Right renal pelvis (tissue), 4 donors: ENCODE measurements at places on chromosomes 1 and 21.

DNA sequence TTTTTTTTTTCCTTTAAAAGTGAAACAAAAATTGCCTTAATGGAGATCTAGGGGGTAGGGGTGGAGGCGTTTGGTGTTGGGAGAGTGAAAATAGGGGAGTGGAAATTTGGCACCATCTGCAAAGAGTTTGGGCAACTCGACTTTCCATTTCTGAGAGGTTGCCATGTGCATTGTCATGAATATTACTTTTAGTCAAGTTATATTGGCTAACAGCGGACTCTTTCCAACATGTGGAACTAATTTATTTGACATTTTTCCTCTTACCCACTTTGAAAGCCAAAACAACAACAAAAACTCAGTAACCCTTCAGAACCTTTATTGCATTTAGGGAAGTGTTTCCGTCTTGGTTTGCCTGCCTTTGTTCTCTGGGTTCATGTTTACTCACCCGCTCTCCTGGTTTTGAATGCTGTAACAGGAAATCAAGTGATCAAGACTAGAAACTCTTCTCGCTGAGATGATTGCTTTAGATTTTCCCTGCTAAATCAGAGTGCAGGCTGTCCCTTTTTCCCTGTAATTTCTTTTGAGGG is 70.4 kb downstream of the CACHD1 start:
- DNase-seq: no peak

DNA sequence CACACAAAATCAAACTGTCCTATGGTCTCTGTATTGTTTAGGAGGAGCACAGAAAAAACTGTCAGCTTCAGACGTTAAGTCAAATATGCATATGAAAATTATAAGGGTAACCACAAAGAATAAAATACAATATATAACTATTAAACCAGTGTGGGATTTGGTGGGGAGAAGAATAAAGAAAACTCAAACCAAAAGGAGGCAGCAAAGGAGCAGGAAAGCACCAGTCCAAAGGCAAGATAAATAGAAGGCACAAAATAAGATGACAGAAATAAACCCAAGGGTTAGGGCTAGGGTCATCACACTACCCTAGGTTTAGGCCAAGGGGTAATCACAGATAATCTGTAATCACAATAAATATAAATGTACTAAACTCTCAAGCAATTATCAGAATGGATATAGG is 32.8 kb downstream of the DLGAP3 start:
- DNase-seq: no peak

- no peak for DNase-seq
These were observed 58.4 kb downstream of the FHAD1 start for GRCh38 chr1:15305468-15305770.

DNA sequence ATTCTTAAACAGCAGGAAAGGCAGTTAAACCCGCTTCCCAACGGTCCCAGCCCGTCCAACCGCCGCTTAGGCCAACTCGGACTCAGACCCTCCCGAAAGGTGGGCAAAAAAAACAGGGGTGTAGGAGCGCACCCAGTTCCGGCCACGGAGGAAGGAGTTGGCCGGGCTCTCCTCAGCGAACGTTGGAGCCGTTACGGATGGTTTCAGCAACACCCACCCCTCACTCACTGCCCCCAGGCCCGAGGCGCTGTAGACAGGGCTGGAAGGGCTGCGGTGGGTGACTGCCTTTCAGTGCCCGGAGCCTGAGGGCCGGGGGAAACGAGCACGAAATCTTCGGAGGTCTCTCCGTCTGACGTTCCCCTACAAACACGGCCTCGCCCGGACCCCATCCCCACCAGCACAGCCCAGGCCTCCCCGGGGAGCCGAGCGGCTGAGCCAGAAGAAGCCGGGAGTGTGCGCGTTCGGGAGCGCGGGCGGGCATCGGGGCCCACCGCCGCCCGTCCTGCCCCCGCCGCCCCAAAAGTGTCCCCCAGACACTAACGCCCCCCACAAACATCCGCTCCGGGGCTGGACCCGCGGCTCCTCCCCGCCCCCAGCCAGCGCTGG is 1.3 kb downstream of the KDM5B start:
- DNase-seq: no peak

GRCh38 chr1:20448671-20449071 is 37.3 kb downstream of the CAMK2N1 start:
- DNase-seq: no peak

DNA sequence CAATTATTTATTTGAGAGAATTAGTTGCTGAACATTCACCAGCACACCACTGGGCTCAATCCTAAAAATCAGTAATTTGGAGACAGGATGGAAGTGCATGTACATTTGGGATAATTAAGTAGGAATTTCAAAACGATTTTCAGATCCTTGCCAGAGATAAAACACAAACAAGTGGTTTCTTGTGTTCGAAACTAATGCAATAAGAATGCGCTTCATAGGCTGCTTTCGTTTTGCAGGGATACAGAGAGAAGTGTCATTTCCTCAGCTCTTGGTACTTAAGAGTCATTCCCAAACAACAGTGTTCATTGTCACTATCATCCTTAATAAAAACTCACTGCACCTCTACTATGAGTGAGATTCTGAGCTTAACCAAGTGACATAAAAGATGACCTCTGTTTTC is 20.6 kb upstream of the USP24 start:
- no peak for DNase-seq

DNA sequence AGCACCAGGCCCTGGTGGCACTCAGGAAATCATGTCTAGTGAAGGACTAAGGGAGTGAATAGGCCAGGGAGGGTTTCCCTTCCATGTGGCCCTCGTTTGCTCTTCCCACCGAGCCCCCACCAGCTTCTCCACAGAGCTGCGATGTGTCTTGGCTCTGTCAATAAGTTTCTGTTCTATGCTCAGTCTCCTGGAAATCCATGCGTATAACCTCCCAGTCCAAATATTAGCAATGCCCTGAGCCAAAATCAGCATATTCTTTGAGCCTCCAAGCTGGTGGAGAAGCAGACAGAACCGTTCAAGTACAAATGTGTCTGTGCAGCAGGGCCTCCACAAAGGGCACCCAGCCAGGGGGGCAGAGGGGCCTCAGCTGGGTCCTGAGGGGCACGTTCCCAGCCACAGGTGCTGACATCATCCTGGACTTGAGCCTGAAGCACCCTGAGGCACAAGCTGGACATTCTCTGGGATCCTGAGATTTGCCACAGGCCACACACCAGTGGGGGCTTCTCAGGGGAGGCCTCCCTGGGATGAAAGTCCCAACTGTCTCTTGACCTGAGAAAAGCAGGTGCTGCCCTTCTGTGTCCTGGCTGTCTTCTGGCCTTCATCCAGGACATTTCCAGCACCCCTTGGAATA is 350.5 kb upstream of the VAMP3 start:
- no peak for DNase-seq

DNA sequence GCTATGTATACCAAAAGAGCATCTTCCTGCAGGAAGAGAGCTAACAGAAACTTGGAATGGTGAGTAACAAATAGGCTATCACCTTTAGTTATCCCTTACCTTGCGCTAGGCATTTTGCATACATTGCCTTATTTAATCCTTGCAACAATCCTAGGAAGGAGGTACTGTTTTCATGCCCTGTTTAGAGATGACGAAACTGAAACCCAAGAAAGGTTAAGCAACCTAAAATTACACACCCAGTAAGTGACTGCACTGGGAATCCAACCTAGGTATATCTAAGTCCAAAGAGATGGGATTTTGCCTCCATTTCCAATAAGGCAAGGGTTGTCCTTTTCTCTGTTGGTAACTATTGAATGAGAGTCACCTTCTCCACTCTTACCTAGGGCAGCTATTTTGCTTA is 144.5 kb downstream of the TM2D1 start:
- no peak for DNase-seq

- no peak for DNase-seq
These were observed 96.9 kb downstream of the NEK7 start for GRCh38 chr1:198253668-198254067.

DNA sequence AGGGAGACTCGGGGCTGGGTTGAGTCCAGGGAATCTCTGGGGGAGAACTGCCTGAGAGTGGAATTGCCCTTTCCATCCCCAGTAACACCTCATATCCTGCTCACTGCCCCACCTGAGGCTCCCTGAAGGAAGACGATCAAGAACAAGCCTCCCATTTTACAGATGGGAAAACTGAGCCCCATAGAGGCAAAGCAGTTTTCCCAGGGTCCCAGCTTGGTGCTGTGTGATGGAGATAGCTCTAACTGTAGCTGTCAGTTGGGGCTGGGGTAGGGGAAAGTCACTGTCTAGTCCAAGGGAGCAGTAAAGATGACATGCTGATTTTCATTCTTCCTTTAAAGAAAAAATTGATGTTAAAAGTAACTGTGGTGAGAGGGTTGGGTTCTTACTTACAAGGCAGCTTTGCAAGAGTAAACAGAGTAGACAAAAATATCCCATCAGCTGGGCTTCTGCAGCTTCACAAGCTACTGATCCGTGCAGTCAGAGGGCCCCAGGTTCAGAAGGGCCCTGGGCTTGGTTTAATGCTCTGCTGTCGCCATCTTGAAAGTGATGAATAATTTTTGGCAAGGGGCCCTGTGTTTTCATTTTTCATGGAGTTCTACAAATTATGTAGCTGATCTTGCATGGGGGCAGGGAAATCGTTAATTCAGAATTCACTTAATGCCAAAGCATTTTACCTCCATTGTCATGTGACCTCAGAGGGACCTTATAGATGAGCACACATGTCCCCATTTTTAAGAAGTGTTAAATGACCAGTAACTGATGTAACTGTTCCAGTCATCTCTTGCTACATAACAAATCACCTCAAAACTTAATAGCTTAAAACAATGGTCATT is 17.6 kb upstream of the TNFRSF1B start:
- no peak for DNase-seq

DNA sequence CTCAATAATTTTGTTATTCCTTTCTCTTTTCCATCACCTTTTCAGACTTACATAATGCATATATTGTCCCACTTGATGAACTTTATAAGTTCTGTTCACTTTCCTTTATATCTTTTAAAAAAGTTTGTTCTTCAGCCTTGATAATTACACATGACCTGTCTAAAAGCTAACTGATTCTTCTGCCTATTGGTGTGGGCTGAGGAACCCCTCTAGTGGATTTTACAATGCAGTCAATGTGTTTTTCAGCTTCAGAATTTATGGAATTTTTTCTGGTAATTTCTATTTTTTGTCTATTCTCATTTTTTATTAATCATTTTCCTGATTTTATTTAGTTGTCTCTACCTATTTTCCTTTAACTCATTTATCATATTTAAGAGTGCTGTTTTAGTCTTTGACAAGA is 7.5 kb downstream of the MNDA start:
- DNase-seq: no peak
